ENCODE measurements at places on chromosomes 5 and 9.

- peak; percentile 79 for DNase-seq
Observed at GRCh38 chr5:76404223-76405211, 1.4 kb downstream of the IQGAP2 start.

DNA sequence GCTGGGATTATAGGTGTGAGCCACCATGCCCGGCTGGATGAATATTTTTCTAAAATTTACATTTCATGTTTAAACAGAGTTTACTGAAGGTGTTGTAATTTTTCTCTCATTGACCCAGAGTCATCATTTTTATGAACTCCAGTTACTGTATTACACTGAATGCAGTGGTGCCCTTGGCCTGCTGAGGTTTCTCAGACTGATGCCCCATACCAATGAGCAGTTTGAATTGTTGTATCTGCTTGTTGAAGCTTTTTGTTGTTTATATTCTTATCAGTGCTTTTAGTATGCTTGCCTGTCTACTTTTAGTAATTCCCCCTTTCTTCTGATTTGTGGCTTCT is 29.9 kb downstream of the NFX1 start:
- DNase-seq, result no peak

GRCh38 chr5:4116834-4117233 is 521.2 kb downstream of the IRX1 start:
- no peak for DNase-seq

GRCh38 chr5:113061846-113062780 is 85.5 kb downstream of the DCP2 start:
- DNase-seq, result no peak

GRCh38 chr5:123455095-123455494 is 31.9 kb upstream of the CEP120 start:
- no peak for DNase-seq

DNA sequence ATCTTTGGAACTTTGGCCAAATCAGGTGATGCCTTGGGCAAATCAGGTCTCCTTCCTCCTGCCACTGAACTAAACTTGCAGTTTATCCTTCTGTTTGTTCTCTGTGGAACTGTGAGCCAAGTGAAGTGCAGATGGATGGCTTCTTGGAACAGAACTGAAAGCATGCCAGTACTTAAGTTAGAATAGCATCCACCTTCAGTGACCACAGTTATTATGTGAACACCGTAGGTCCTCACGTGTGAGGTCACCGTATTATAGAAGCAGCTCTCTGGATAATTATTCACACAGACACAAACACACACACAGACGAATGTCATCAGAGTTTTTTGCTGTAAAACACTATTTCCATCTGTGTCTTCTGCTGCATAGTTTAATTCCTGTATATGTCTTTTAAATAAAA is 162.6 kb downstream of the EFNA5 start:
- DNase-seq, result no peak

DNA sequence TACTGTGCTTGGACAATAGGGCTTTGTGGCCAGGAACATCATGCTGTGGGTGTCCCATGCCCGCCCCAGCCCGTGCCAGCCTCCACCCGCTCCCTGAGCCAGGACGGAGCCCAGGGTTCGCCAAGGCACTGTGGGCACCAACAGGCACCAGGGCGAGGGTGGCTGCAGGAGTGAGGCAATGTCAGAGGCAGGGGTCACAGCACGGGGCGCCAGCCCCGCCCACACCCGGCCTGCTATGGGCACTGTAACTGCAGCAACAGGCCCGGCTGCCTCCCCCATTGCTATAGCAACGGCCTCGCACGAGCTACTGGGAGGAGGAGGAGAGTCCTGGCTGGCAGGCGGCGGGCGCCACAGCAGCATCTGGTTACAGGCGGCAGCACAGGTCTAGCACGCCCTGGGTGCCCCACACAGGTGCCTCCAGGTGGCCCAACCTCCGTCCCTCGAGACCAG is 2.5 kb downstream of the ABCA2 start:
- DNase-seq, result no peak

DNA sequence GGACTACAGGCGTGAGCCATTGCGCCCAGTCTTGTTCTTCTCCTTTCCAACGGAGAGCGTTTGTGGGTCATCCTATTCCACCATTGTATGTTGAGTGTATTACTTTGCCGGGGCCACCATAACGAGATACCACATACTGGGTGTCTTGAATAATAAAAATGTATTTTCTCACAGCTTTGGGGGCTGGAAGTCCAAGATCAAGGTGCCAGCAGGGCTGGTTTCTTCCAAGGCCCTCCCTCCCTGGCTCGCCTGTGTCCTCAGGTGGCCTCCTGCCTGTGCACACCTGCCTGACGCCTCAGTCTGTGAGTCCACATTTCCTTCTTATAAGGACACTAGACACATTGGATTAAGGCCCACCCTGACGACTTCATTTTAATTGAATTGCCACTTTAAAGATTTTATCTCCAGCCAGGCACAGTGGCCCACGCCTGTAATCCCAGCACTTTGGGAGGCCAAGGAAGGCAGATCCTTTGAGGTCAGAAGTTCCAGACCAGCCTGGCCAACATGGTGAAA is 175.1 kb downstream of the C9orf50 start:
- no peak for DNase-seq

GRCh38 chr9:86219606-86220005 is 39.9 kb downstream of the C9orf153 start:
- no peak for DNase-seq

DNA sequence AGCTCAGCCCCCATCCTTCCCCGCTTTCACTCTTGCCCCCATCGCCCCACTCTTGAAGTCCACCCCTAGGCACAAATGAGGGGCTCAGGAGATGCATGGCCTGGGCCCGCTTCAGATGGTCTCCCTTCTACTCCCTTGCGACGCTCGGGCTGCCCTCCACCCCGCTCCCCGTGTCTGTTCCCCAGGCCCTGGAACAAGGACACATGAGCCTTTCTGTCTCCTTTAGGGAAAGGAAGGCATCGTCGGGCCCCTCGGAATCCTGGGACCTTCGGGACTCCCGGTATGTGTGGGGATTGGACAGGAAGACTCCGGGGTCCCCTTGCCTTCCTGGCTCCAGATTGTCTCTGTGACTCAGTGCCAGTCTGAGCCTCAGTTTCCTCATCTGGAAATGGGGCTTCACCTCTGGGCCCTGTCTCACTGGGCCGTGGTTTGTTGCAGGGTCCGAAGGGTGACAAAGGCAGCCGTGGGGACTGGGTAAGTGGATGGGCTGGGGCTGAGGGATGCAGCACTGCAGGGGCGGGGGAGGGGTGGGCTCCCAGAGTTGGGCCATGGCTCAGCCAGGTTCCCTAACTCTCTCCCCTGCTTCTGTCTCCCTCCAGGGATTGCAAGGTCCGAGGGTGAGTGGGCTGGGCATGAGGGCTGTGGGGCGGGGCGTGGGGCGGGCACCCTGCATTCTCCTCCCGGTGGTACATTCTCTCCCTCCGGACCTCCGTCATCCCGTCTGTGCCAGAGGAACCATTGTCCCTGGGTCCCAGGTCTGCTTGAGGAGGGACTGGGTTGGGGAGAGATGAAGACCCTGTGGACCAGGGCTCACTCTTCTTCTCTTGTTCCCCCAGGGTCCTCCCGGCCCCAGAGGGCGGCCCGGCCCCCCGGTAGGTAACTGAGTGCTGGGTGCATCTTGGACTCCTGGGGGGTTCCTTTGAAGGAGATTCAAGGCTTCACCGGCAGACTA is 21.8 kb upstream of the ORM1 start:
- DNase-seq, result no peak

DNA sequence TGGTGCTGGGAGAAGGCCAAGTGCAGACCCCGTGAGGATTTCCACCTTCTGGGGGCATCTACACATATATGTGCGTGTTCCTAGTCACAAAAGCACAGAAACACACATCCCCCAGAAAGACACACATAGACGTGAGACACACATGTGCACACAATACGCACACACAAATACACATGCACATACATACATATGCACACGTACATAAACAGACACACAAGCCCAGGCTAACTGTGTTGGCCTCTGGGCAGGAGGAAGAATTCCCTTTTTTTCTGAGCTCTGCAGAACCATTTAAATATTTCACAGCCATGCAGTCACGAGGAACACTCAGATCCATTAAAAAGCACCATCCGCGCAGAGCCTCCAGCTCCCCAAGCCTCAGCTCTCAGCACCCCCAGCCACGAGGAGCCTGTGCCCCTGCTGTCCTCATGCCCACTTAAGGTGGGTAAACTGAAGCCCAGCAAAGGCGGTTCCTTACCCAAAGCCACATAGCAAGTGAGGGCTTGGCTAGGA is 5.3 kb downstream of the NINJ1 start:
- no peak for DNase-seq

GRCh38 chr9:14593406-14593805 is 99.8 kb downstream of the ZDHHC21 start:
- no peak for DNase-seq

DNA sequence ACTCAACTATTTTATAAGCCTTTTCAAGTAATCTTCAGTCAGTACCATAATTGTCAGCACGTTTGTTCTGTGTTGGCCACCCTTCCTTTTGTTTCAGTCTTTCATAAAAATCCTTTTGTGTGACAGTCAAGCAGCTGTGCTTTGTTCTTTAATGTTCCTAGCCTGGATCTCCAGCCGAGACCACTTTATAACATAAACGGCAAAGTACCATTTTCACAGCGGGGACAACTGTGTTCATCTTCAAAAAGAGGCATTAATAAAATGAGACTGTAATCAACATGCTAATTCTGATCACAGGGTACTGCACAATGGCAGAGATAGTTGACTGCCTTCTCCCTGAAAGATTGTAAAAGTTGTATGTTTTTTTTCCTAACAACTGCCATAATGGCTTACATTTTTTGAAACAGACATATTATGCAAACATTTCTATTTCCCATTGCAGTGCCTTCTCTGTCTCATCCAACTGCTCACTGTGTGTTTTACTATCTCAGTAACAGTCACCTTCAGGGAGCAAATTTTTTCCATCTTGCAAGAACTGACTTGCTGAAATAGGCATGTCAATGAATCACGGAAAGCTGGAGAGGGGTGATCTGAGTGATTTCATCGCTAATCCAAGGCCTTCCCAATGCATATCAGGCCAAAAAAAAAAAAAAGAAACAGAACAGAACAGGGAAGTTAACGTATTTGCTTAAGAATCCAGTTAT is 828.5 kb upstream of the DMAC1 start:
- DNase-seq, result no peak

Data from CD4-positive, alpha-beta T cell treated with Interleukin-12 subunit alpha and Interleukin-12 subunit beta, for 1 hour (primary cell).